ENCODE measurements at places on chromosomes 16 and 17. TPM values are rescaled to one million over a fixed set of nuclear protein-coding genes. Genes with fewer than 3 reads are reported as not detected.

- H3K27ac ChIP-seq = peak overlapping the region; percentile 90
- peaks cover 52% of the 10 kb centered on the region for H3K4me1 ChIP-seq
- DNase-seq = no peak
- H3K27me3 ChIP-seq = no peaks in the 10 kb centered on the region
These were observed 2.1 kb downstream of the TRAF4 start for GRCh38 chr17:28745786-28746411.

DNA sequence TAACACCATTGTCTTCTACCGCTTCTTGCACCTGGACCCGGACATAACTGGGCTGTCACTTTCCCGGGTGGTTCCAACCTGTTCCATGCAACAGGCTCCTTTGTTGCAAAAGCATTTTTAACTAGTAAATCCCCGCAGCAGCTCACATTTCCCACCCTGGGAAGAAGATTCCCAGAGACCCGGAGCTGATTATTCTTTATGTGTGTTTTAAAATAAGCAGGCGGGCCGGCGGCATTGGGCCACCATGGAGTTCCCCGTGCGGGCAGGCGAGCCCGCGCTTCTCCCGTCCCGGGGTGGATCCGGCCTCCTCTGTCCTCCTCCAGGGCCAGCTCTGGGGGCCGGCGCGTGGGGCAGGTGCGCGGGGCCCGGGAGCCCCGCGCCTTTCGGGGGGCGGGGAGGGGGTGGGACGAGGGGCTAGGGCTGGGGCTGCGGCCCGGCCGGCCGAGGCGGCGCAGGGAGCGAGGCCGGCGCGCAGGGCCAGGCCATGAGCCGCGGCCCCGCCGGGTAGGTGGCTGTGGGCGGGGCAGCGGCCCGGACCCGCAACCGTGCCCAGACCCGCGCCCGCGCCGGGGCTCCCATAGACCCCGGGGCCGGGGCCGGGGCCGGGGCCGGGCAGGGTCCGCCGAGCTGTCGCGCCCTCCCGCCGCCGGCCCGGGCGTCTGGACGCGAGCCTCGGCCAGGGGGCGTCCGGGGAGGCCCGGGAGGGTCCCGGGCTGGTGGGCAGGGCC lies 1.7 kb downstream of the CRAMP1 start:
- DNase-seq = peak; percentile 35
- H3K4me1 ChIP-seq = peaks cover 25% of the 10 kb centered on the region
- H3K27ac ChIP-seq = peak overlapping the region; percentile 53
- peaks cover 10% of the 10 kb centered on the region for H3K27me3 ChIP-seq
- H3K36me3 ChIP-seq = peaks cover 34% of the 10 kb centered on the region

DNA sequence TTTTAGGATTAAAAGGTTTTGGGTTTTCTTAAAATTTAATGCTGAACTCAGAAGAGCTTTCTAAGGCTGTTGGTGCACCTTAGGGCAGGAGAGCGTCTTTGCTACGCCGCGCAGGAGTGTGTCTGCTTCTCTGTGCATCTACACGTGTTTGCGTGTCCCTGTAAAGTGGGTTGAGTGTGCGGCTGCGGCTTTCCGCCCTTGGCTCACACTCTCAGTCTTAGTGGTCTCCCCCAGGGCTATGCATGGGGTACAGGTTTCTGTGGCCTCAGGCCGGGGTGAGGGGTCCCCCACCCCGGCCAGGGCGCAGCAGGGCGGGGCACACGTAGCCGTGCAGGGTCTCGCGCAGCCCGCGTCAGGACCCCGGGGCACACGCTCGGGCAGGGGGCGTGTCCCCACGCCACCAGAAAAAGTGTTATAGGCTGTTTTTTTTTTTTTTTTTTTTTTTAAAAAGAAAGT lies 727 bp upstream of the TENT4B start:
- peak overlapping the region; percentile 98 for H3K27ac ChIP-seq
- H3K27me3 ChIP-seq = no peaks in the 10 kb centered on the region
- peaks cover 17% of the 10 kb centered on the region for H3K36me3 ChIP-seq
- peak; percentile 90 for DNase-seq
- H3K4me1 ChIP-seq = peaks cover 32% of the 10 kb centered on the region

DNA sequence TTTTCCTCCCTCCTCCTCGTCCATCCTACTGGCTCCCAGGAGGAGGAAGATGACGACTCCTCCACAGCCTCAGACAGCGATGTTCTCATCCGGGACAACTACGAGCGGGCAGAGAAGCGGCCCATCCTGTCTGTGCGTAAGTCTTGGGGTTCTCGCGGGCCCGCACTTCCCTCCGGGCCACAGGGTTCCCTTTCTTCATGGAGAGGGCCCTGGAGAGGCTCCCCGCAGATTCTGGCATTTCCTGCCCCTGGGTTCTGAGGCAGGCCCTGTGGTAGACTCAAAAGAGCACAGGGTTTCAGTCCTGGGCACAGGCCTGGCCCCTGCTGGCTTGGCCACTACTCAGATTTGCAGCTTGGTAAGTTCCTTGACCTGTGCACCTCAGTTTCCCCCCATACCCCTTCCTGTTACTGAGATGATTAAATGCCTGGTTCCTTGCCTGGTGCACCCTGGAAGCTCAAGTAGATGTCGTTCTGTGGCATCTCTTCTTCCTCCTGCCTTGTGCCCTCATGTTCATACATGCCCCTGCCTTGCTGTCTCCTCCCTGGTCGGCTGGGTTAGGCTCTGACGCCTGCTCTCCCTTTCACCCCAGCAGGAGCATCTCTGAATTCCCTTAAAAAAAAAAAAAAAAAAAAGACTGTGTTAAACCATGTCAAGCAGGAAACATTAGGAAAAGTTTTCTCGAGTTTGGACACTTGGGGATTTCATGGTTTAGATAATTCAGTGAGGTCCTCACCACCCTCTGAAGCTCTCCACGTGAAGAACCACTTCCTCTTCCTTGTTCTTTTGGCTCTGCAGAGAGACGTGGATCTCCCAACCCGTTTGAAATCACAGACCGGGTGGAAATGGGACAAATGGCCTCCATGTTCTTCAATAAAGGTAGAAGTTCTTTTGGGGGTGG lies 14.3 kb upstream of the NAT9 start:
- H3K27ac ChIP-seq = peak overlapping the region; percentile 27
- no peak for DNase-seq
- H3K4me1 ChIP-seq = peaks cover 37% of the 10 kb centered on the region
- H3K36me3 ChIP-seq = peaks cover 32% of the 10 kb centered on the region

The BTBD17 gene
- not detected for total RNA-seq

- no peaks in the 10 kb centered on the region for H3K27me3 ChIP-seq
- no peak overlapping the region for H3K4me3 ChIP-seq
- H3K27ac ChIP-seq = no peak overlapping the region
- H3K36me3 ChIP-seq = no peaks in the 10 kb centered on the region
These were observed 242.4 kb downstream of the ZFHX3 start for GRCh38 chr16:72805486-72805885.

DNA sequence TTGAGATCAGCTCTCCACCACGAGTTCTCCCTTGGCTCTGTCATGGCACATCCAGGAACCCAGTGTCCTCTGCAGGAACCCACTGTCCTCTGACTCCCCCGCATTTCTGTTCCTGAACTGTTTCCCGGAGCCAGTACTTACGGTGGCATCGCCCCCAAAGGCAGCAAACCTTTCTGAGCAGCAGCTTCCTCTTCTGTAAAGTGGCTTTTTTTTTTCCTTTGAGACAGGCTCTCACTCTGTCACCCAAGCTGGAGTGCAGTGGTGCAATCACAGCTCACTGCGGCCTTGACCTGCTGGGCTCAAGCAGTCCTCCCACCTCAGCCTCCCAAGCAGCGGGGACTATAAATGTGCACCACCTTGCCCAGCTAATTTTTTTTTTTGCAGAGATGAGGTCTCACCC lies 32.2 kb downstream of the NAGPA start:
- no peak overlapping the region for H3K4me3 ChIP-seq
- no peak overlapping the region for H3K27ac ChIP-seq
- H3K4me1 ChIP-seq = no peaks in the 10 kb centered on the region
- H3K36me3 ChIP-seq = no peaks in the 10 kb centered on the region
- no peak for DNase-seq

- no peak for DNase-seq
- H3K36me3 ChIP-seq = peaks cover 6% of the 10 kb centered on the region
- H3K4me1 ChIP-seq = peaks cover 15% of the 10 kb centered on the region
- peak overlapping the region; percentile 24 for H3K27ac ChIP-seq
These were observed 436.0 kb downstream of the MAF start for GRCh38 chr16:79164388-79164995.

GRCh38 chr16:87974178-87974577 lies 22.9 kb downstream of the BANP start:
- H3K4me3 ChIP-seq = no peak overlapping the region
- no peak for DNase-seq
- peak overlapping the region; percentile 10 for H3K27ac ChIP-seq
- no peaks in the 10 kb centered on the region for H3K27me3 ChIP-seq
- peaks cover 45% of the 10 kb centered on the region for H3K36me3 ChIP-seq
- peaks cover 48% of the 10 kb centered on the region for H3K4me1 ChIP-seq

The MT1A gene
- not detected for total RNA-seq

GRCh38 chr17:6107791-6108190 lies 37.6 kb downstream of the WSCD1 start:
- peaks cover 3% of the 10 kb centered on the region for H3K4me1 ChIP-seq
- H3K36me3 ChIP-seq = no peaks in the 10 kb centered on the region
- no peak for DNase-seq
- H3K27ac ChIP-seq = no peak overlapping the region
- H3K4me3 ChIP-seq = no peak overlapping the region

The TAT gene
- not detected for total RNA-seq

GRCh38 chr16:26071101-26071866 lies 379.5 kb downstream of the HS3ST4 start:
- no peak overlapping the region for H3K4me3 ChIP-seq
- H3K4me1 ChIP-seq = no peaks in the 10 kb centered on the region
- no peak overlapping the region for H3K27ac ChIP-seq
- no peak for DNase-seq
- H3K27me3 ChIP-seq = peaks cover 8% of the 10 kb centered on the region

DNA sequence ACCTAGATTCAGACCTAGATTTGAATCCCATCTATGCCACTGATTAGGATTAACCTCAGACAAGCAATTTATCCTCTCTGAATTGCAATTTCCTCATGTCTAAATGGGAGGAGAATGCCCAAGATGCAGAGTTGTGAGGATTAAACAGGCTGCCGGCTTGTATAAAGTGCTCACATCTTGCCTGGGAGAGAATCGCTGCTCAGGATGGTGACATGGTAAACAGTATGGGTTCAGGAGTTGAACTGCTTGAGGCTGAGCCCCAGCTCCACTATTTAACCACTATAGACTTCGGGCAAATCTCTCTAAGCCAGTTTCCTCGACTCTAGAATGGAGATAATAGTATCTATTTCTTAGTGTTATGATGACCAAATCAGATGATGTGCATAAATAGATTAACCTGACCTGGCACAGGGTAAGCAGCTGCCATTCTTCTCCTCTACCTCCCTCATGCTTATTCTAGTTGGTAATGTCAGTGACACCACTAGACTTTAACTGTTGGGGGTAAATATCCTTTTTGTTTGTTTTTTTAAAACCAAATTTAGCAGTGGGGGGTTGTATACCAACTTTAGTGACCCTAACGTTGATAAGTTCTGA lies 732 bp upstream of the RPL27 start:
- peak overlapping the region; percentile 96 for H3K4me3 ChIP-seq
- H3K27me3 ChIP-seq = no peaks in the 10 kb centered on the region
- H3K27ac ChIP-seq = peak overlapping the region; percentile 99
- peaks cover 24% of the 10 kb centered on the region for H3K4me1 ChIP-seq
- H3K36me3 ChIP-seq = peaks cover 46% of the 10 kb centered on the region

DNA sequence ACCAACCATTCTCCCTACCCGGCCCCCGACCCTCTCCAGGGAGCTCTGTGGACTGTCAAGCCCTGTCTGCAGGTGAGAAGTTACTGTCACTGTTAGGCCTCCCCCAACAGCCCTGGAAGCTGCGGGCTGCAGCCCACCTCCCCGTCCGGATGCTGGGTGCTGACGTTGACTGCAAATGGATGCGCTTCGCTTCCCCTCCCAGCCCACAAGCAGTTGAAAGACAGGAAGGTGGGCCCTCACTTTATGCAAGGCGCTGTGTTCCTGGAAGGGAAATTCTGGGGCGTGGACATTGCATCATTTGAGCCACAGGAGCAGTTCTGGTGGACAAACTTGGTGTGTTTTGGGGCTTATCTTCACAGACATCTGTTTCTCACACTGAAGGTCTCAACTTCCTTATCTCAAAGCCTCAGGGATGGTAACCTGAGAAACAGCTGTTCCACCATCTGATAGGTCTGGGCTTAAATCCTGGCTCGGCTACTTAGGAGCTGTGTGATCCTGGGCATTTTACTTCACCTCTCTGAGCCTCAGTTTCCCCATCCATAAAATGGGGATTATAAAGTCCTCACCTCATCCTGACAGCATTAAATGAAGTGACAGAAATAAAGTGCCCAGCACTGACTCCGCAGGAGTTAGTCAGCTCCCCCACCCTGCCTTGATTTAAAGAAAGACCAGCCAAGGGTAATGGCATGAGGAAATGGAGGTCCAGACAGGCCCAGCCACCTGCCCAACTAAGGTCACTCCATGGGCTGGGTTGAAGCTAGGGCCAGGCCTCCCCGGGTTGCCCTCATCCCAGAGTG lies 4.6 kb upstream of the DRC7 start:
- peaks cover 25% of the 10 kb centered on the region for H3K4me1 ChIP-seq
- peak overlapping the region; percentile 60 for H3K4me3 ChIP-seq
- no peaks in the 10 kb centered on the region for H3K36me3 ChIP-seq
- DNase-seq = peak; percentile 74

- peaks cover 3% of the 10 kb centered on the region for H3K27me3 ChIP-seq
- peaks cover 12% of the 10 kb centered on the region for H3K4me1 ChIP-seq
- H3K4me3 ChIP-seq = no peak overlapping the region
- no peak overlapping the region for H3K27ac ChIP-seq
- no peak for DNase-seq
These were observed 81.6 kb downstream of the KLHDC4 start for GRCh38 chr16:87684106-87684677.

The HOXB9 gene
- 6.9 TPM for total RNA-seq

Data from activated CD8-positive, alpha-beta T cell treated with anti-CD3 and anti-CD28 coated beads for 36 hours (primary cell).